ENCODE measurements at places on chromosomes 3 and 15.

DNA sequence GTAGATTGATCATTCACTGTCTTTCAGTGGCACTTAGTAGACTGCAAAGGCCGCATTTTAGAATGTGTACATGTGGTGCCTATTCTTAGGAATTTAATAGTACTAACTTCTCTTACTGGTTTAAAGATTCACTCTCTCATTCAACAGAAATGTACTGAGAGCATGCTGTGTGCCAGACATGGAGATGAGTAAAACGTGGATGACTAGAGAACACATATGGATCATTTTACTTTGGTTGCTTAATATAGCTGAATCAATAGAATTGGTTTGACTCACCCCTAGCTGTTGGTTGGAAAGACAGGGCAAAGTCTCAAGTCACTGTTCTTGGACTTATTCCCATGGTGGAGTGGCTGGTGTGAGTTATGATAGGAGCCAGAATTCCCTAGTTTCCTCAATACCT lies 109.1 kb upstream of the TNFAIP8L3 start:
- no peak for DNase-seq

DNA sequence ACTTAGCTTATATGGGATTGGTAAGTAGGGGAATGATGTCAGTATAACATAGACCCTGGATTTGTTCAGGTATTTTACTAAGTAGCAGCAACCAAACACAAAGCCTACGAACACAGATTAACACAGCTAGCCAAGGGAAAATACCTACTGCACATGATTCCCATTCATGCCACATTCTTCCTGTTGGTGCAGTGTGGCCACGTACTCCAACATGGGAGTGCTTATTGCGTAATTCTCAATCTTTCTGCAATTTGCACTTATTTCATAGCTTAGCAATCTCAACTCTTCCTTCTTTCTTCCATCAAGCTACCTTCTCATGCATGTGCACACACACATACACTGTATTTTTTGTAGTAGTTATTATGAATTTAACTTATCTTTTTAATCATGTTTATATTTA lies 186.8 kb downstream of the IL5RA start:
- no peak for DNase-seq

- DNase-seq, result no peak
These were observed 47.7 kb upstream of the FMN1 start for GRCh38 chr15:33242165-33242564.

- no peak for DNase-seq
These were observed 58.2 kb downstream of the RAB7A start for GRCh38 chr3:128784232-128784631.

- no peak for DNase-seq
These were observed 197.0 kb downstream of the GHSR start for GRCh38 chr3:172251211-172251610.

DNA sequence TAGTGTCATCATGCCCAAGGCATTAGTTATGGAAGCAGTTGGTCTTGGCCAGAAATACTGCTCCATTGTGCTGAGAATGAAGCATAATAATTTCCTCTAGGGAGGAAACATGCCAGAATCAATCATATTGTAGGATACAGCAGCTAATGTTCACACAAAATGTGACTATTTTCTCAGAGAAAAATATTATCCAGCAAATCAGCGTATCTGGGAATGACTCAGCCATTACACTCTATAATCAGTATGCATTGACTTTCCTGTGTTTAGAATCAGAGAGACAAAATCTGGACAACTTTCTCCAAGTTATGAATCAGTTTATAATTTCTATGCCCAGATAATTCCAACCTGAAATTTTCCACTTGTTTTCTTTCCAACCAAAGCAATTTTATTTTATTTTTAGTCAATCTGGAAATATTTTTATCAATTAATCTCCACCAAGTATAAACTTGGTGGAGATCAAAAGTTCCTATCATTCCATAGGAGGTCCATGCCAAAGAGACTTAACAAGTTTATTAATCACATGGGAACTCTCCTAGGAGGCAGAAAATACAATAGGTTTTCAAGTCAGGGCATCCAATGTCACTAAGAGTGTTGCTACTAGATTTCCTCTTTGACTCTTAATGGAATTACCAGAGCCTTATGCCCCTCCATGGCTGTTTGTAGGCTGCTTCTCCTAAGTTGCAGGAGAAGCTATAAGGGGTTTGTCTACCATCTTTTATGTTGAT lies 36.4 kb downstream of the SUCNR1 start:
- DNase-seq, result no peak

DNA sequence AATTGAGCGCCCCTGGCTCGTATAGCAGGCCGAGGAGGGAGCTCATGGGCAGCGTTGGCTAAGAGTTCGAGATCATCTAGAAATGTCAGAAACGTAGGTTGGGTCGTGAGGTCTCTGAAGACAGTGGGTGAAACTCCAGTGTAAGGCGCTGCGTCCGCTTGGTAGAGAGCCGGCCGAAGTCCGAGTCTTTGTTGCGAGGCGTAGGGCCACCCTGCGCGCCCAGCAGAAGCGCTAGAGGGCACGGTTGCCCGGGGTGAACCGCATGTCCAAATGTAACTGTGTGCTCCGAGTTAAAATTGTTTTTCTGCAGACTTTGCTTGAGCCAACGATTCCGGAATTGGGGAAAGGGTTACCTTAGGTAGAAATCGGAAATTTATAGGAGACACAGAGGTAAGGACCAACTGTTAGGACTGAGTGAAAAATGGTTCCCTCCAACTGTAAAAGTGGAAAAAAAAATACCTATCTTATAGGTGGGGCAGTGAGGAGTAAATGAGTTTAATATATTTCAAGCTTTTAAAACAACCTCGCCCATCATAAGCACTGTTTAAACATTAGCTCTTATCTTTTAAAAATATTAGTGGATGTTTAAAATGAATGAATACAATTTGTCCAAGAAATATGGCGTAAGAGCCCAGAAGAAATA lies 993 bp upstream of the SIAH2 start:
- DNase-seq, result no peak

DNA sequence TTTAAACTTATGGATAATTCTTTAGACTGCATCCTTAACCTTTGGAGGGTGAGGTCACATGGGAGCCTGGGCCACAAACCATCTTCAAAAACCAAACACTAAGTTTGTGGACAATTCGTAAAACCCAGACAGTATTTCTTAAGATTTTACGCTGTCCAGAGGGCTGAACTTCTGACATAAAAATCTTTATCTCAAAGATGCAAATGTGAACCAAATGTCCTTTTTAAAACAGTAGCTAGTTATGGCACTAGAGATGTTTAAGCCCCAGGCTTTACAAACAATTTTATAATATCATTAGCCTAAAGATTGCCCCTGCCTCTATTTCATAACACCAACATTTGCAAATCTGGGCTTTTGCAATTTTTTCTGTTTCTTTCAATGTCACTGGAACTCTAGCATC lies 287.2 kb downstream of the SATB1 start:
- no peak for DNase-seq

- no peak for DNase-seq
These were observed 58.8 kb downstream of the MCF2L2 start for GRCh38 chr3:183369627-183370026.

GRCh38 chr3:132735589-132735988 lies 13.4 kb upstream of the NPHP3 start:
- DNase-seq, result no peak

- no peak for DNase-seq
These were observed 94.9 kb upstream of the ATP2B2 start for GRCh38 chr3:10600296-10600714.

DNA sequence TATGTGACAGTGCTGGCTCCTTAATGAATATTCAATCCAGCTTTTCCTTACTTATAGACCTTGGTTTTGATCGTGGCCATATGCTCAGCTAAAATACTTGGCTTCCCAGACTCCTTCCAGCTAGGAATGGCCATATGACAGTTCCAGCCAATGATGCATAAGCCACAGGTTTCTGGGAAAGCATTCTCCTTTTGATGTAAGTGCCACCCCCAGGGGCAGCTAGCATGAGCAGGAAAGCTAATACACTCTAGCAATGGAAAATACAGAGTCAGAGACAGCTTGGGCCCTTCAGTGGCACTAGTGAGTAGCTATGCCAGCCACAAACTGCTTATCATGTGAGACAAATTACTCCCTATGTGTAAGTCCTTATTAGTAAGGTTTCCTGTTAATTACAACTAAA lies 26.7 kb downstream of the TBC1D2B start:
- DNase-seq, result no peak

- DNase-seq, result no peak
These were observed 86.2 kb upstream of the PIAS1 start for GRCh38 chr15:67967871-67968431.

DNA sequence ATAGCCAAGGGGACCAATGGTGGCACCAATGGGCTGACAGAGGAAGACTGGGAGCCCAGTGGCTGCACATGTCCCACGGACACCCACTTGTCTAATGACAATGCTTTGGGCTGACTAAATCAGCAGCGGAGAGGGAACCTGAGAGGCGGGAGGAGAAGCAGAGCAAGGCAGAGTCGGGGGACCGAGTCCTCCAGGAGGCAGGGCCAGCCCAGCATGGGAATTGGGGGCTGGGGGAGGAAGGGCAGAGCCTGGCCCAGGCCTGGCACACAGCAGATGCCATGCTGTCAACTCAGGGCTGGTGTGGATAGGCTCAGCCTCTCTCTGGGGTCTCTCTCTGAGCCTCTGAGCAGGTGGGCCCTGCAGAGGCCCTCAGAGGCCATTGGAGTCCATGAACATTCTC lies 78.4 kb upstream of the KLF13 start:
- DNase-seq, result no peak

DNA sequence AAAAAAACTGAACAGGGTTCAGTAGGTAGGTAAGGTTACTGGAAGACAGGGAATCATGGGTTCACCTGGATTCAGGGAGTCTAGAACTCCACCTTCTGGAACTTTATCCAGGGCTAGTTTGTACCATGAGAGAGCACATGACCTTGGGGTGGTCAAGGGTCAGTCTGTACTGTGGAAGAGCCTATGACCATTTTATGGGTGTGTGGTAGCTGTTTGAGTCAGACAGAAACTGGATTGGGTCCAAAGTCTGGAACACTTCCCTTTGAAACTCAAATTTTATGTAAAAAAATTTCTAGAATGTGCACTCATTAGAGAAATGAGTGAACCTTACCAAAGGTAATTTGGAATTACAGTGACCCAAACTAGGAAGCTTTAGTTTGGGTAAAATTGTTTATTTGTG lies 486.0 kb upstream of the AGTR1 start:
- DNase-seq, result no peak
